ENCODE measurements at places on chromosomes 11 and 22.

- no peak for DNase-seq
Measured at GRCh38 chr22:28909375-28909774, 26.0 kb downstream of the ZNRF3 start.

DNA sequence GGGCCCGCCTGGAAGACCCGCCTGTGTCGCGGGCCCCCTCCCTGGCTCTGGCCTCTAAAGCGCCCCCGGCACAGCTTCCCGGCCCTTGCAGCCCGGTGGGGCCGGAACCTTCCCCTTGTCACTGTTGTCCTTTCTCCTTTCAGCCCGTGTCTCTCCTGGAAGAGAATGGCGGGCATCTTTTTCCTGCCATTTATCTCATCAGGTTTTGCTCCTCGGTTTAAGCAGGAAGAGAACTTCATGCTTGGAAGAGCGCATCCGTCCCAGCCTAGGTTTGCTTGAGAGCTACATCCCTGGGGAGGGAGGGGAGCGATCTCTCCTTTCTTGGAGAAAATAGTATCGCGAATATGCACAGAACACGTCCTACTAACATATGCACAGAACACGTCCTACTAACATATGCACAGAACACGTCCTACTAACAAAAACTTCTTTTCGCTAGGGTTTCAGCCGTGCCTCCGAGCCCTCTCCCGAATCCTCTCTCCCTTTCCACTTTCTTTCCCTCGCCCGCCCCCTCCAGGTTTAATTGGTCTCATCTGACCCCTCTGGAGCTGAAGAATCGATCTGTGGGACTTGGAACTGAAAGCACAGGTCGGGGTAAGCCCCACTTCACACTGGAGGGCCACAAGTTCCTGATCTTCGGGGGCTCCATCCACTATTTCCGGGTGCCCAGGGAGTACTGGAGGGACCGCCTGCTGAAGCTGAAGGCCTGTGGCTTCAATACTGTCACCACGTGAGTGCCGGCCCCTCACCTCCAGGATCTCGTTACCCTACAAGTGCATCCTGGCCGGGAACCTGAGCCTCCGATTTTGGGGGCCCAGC, 1.2 kb downstream of the GLB1L3 start:
- DNase-seq = no peak

- no peak for DNase-seq
Measured at GRCh38 chr11:40293655-40294348, 1165.7 kb downstream of the LRRC4C start.

DNA sequence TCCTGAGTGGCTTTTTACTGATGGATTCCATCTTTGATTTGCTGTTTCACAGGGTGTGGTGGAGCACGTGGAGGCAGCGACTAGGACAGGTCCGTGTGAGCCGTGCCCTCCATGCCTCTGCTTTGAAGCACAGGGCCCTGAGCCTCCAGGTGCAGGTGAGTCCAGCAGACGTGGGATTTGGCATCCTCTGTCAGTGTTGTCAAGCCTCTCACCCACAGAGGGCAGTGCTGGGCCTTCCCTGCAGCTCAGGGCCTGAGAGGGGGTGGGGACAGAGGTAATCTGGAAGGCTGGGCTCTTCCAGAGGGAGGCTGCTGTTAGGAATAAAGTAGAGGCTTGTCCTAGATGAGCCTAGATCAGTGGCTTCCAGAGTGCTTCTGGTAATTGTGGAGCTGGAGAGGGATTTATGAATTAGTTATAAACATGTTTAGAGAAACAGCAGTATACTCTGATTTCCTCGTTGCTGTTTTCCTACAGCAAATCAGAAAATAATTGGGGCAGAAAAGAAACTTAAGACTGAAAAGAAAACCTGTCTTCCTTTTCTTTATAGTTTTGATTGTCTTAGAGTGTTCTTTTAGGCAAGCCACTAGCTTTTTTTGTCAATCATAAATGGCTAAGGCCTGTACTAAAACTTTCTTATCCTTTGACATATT, 65.0 kb downstream of the SFI1 start:
- DNase-seq = peak; percentile 10

DNA sequence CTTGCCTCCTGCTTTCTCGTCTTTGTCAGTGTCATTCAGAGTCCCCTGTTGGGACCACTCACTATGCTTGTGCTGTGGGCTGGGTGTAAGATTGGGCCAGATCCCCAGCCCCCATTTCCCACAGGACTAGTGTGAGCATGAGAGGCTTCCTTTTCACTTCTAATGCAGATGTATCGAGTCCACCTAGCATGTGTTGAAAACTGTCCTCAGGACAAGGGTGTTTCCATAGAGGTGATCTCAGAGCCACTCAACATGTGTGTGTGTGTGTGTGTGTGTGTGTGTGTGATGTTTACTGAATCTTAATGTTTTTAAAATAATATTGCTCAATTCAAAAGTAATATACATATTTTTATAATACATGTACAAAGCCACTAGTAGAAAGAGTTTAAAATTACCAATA, 11.4 kb upstream of the CD44 start:
- DNase-seq = no peak

- no peak for DNase-seq
Measured at GRCh38 chr11:285021-285893, 3.7 kb upstream of the PGGHG start.

GRCh38 chr11:102244681-102245409, 72.4 kb upstream of the BIRC3 start:
- no peak for DNase-seq

DNA sequence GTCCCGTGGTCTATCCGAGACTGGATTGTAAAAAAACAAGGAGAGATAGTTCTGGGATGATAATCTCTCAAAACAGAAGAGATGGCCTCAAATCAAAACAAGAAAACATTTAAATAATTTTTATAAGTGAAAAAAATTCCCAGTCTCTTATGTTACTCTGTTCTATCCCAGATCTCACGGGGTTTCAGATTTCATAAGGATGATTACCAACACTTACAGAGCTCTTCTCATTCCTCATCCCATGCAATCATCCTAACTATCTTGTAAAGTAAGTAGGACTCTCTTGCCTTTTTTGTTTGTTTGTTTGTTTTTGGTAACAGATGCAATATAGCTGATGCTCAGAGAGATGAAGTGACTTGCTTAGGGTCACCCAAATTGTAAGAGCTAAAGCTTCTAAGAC, 20.0 kb upstream of the ZBTB16 start:
- no peak for DNase-seq

DNA sequence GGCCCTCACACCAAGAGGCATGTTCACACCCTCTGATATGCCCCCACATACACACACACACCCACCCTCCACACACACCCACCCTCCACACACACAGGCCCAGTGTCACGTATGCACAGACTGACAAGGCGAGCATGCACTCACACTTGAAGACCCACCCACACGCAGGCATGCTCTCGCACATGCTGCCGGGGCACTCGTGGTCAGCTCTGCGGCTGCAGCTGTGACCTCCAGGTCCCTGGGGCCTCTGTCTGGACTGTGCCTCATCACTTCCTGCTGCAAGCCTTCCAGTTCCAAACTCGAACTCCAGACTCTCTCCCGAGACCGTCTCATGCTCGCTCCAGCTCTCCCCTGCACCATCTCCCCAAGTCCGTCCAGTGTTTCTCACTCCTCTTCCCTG, 9.5 kb downstream of the DCHS1 start:
- DNase-seq = no peak

- DNase-seq = no peak
Measured at GRCh38 chr11:65883058-65883761, 3.6 kb downstream of the CTSW start.

GRCh38 chr11:133906746-133907145, 50.0 kb downstream of the IGSF9B start:
- no peak for DNase-seq

- DNase-seq = no peak
Measured at GRCh38 chr11:123490527-123490926, 60.5 kb downstream of the GRAMD1B start.

GRCh38 chr22:23002612-23003180, 67.6 kb upstream of the GNAZ start:
- no peak for DNase-seq

DNA sequence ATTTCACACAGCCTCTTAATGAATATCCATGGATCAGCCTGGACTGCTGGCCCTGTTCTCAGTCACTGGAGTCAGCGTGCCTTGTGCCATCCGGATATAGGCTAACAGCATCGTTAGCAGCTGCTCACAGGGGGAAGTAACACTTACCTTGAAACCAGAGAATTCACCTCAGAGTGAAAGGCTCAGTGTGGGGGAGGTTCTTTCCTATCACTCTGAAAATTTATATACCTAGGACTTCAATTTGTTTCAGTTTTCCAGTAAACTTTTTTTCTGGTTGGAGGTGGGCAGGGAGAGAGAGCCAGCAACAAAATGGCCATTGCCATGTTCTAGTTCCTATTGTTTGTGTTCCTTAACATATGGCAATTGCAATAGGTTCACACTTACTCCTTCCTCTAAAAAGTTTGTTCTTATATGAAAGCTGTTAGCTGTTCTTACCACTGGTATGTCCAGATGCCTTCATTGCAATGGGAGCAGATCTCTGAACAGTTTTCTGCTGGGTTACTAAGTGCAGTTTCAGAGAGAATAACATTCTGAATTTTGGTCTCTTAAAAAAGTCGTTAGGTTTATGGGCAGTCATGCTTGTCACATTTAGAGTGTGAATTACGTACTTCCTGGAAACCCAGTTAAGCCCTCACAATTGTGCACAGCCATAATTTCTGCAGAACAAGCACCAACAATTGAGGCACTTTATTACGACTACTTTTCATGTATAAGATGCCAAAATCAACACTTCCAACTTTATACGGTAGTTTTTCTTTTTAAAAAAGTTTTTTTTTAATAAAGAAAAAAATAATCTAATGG, 247.6 kb downstream of the CADM1 start:
- DNase-seq = no peak

DNA sequence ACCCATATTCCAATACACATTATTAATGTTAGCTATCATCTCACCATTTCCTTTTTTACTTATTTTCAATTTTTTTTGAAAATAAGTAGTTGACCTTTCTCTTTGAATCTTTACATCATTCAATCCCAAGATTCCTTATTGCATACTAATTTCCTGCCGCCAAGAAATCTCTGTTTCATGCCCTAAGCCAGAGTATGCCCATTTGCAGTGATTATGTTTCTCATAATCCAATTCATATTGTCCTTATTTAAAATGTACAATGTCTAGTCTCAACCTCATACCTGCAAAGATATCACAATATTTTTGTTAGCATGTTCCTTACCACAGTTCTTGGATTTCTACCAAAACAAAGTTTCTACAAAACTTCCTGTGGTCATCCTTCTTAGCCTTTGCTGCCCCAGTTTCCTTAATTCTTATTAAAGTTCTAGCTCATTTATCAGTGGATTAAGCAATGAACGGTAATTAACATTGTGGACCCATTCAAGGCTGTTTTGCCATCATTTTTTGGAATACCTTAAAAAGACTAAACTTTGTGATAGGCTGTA, 75.3 kb downstream of the CD44 start:
- DNase-seq = no peak

DNA sequence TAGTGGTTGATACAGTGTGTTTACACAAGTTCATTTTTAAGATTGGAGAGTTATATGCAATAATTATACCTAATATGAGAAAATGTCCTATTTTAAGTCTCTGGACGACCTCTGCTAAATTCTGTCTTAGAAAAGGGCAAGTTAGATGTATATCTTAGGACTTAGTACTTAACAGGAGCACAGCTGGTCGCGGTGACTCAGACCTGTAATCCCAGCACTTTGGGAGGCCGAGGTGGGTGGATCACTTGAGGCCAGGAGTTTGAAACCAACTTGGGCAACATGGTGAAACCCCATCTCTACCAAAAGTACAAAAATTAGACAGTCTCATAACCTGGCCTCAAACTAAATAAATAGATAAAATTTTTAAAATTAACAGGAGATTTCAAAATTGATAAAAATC, 27.2 kb downstream of the BSX start:
- no peak for DNase-seq

DNA sequence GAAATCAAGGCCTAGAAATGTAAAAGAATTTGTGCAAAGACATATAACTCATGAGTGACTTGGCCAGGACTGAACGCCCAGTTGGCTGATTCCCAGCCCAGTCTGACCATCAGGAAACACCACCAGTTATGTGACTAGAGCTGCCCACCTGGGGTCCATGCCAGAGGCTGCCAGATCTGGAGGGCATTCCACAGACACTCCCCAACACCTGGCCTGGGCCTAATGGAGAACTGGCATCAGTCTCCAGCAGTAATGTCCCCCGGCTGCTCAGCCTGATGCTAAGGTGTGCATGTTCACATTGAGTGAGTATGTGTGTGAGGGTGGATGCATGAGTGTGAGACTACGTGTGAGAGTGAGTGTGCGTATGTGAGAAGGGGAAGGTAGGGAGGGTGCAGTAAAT, 15.7 kb downstream of the PLAAT3 start:
- no peak for DNase-seq

DNA sequence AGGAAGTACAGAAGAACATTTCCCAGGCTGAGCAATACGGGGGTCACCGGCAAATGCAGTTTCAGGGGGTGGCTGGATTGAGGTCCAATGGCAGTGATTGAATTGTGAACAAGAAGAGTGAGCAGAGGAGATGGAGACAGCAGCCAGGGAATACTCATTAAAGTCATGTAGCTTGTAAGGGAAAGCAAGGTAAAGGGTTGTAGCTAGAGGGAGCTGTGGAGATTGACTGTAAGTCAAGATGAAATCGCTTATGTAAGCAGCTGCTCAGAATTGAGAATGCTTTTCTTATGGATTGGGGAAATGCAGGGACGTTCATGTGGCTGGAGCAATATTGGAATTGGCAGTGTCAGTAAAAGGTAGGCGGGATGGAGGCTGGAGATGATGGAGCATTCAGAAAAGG, 111.4 kb upstream of the TBCEL start:
- no peak for DNase-seq

- no peak for DNase-seq
Measured at GRCh38 chr11:32920570-32920969, 28.0 kb downstream of the QSER1 start.

DNA sequence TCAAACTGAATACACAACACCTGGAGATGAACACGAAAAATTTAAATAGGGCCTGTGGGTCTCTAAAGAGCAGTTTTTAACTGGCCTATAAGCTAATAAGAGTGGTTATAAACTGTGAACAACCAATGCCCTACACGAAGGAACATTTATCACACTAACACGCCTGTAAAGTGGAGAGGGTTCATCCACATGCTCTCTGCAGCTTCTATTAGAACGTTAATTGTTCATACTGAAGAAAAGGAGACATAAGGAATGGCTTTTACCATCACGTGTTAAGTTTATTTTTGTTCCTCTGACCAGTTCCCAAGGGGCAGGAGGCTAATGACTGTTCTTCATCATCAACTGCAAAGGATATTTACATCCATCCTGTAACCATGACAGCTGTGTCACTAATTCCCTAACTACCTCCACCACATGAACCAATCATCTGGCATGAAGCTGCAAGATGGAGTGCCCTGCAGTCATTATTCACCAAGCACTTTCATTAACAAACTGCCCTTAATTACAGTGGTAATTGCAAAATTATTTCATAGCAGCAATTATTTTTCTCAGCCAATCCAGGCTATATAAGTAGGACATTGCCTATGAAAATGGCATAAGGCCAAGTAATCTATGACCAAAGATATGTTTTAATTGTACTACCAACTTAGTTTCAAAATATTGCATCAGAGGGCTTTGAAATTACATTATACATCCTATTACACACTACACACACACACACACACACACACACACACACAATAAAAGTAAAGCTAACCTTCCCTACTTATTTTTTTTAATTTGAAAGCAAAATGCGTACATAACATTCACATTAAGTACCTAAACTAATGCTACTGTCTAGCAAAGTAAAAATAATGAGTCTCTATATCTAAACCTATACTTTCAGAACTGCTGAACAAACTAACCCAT, 186.7 kb downstream of the CADM1 start:
- DNase-seq = no peak

- DNase-seq = no peak
Measured at GRCh38 chr22:43272301-43272700, 70.9 kb downstream of the SCUBE1 start.

Measured in stimulated activated CD8-positive, alpha-beta memory T cell treated with anti-CD3 and anti-CD28 coated beads, Interleukin-2, amount 100 ng/mL, for 1 hour (primary cell).